ENCODE measurements at places on chromosomes 16 and 17. TPM values are rescaled to one million over a fixed set of nuclear protein-coding genes. Genes with fewer than 3 reads are reported as not detected.

The UMOD gene
- not detected for total RNA-seq

The FAM20A gene
- not detected for total RNA-seq

The SHISA9 gene
- not detected for total RNA-seq

The NUDT16L1 gene
- 63.4 TPM for total RNA-seq

The KRT9 gene
- total RNA-seq = 0.78 TPM

The AATF gene
- total RNA-seq = 31.1 TPM

The RDM1 gene
- total RNA-seq = 4.6 TPM

The KRT33B gene
- total RNA-seq = not detected

The SLC35G6 gene
- total RNA-seq = not detected

The CCNF gene
- 19.6 TPM for total RNA-seq

The YBX2 gene
- total RNA-seq = 0.63 TPM

The CCL7 gene
- not detected for total RNA-seq

The VMO1 gene
- 4.0 TPM for total RNA-seq

The TBC1D3H gene
- total RNA-seq = not detected

The FAM222B gene
- total RNA-seq = 17.6 TPM

The CASKIN1 gene
- total RNA-seq = 0.42 TPM

The UNC45B gene
- total RNA-seq = not detected

The C1QTNF8 gene
- total RNA-seq = not detected

The TSR1 gene
- total RNA-seq = 62.2 TPM

The CD19 gene
- not detected for total RNA-seq

The TSPAN10 gene
- total RNA-seq = 0.74 TPM

The ATPAF2 gene
- 15.6 TPM for total RNA-seq

The ALOX12 gene
- total RNA-seq = 3.1 TPM

The PIGL gene
- 28.0 TPM for total RNA-seq

The CYGB gene
- 9.9 TPM for total RNA-seq

The WIPI1 gene
- 24.7 TPM for total RNA-seq

The C17orf78 gene
- not detected for total RNA-seq

The MYH3 gene
- 0.35 TPM for total RNA-seq

The P2RX1 gene
- total RNA-seq = not detected

The SCGB1C2 gene
- total RNA-seq = not detected

The SEZ6 gene
- not detected for total RNA-seq

The TMED6 gene
- total RNA-seq = not detected

The STAT5A gene
- 1.6 TPM for total RNA-seq

The MYO15A gene
- total RNA-seq = not detected

The KRTAP17-1 gene
- total RNA-seq = not detected

The SCARF1 gene
- total RNA-seq = not detected

The SNN gene
- 17.9 TPM for total RNA-seq

The HOXB1 gene
- not detected for total RNA-seq

The GDPD3 gene
- 4.4 TPM for total RNA-seq

The DBNDD1 gene
- 13.0 TPM for total RNA-seq

The CX3CL1 gene
- 6.7 TPM for total RNA-seq

The MPO gene
- not detected for total RNA-seq

The HOXB6 gene
- 0.93 TPM for total RNA-seq

The SLC5A10 gene
- total RNA-seq = 0.05 TPM

The CCL4 gene
- not detected for total RNA-seq

The TMC8 gene
- 0.85 TPM for total RNA-seq

The SLC12A3 gene
- not detected for total RNA-seq

The IRX3 gene
- 13.1 TPM for total RNA-seq

The GJD3 gene
- not detected for total RNA-seq

The ENPP7 gene
- total RNA-seq = not detected

The KRTAP9-6 gene
- not detected for total RNA-seq

The ADORA2B gene
- 41.3 TPM for total RNA-seq

The GAST gene
- 7.2 TPM for total RNA-seq

The CHP2 gene
- total RNA-seq = 0.37 TPM

The VAT1L gene
- 0.33 TPM for total RNA-seq

The MT1G gene
- total RNA-seq = not detected

Measured in airway epithelial cell (primary cell).